ENCODE measurements at places on chromosomes 13 and 19.

DNA sequence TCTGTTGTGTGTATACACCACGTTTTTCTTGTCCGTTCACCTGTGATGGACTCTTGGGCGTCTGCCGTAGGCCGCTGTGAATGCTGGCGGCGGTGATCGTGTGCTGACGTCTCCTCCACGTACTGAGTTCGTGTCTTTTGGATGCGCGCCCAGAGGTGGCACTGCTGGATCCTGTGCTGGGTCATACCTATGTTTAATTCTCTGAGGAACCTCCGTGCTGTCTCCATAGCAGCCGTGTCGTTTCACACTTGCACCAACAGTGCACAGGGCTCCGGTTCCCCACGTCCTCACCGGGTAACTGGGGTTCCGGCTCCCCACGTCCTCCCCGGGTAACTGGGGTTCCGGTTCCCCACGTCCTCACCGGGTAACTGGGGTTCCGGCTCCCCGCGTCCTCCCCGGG is 56.2 kb downstream of the ATP11A start:
- no peak for DNase-seq

- DNase-seq = no peak
Measured at GRCh38 chr13:41500511-41500910, 43.2 kb downstream of the RGCC start.

DNA sequence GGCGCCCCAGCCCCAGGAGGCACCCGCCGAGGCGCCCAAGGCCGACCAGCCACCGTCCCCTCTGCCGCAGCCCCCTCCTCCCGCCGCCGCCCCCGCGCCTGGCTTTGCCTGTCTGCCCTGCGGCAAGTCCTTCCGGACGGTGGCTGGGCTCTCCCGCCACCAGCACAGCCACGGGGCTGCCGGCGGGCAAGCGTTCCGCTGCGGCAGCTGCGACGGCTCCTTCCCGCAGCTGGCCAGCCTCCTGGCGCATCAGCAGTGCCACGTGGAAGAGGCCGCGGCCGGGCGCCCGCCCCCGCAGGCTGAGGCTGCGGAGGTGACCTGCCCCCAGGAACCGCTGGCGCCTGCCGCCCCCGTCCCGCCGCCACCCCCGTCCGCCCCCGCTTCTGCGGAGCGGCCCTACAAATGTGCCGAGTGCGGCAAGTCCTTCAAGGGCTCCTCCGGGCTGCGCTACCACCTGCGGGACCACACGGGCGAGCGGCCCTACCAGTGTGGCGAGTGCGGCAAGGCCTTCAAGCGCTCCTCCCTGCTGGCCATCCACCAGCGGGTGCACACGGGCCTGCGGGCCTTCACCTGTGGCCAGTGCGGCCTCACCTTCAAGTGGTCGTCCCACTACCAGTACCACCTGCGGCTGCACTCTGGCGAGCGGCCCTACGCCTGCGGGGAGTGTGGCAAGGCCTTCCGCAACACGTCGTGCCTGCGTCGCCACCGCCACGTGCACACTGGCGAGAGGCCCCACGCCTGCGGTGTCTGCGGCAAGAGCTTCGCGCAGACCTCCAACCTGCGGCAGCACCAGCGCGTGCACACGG is 2.6 kb upstream of the NAT14 start:
- DNase-seq = no peak

- DNase-seq = peak; percentile 55
Measured at GRCh38 chr13:112182846-112183531, 116.0 kb downstream of the SOX1 start.

DNA sequence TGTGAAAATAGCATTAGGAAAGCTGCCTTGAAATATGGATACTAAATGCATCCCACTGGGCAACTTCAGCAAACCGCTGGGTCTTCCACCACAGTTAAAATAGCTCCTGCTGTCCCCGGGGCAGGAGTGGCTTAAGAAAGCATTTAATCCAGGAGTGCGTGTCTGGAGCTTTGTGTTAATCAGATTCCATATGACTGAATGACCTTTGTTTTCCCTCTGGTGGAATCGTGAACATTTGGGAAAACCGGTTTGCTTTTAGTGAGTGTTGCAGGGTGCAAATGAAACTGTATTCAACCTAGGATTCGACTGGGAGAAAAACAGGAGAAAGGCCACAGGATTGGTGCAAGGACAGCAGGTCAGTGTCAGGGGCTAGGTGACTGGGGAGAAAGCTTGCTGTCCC is 237.6 kb upstream of the MAB21L1 start:
- no peak for DNase-seq

DNA sequence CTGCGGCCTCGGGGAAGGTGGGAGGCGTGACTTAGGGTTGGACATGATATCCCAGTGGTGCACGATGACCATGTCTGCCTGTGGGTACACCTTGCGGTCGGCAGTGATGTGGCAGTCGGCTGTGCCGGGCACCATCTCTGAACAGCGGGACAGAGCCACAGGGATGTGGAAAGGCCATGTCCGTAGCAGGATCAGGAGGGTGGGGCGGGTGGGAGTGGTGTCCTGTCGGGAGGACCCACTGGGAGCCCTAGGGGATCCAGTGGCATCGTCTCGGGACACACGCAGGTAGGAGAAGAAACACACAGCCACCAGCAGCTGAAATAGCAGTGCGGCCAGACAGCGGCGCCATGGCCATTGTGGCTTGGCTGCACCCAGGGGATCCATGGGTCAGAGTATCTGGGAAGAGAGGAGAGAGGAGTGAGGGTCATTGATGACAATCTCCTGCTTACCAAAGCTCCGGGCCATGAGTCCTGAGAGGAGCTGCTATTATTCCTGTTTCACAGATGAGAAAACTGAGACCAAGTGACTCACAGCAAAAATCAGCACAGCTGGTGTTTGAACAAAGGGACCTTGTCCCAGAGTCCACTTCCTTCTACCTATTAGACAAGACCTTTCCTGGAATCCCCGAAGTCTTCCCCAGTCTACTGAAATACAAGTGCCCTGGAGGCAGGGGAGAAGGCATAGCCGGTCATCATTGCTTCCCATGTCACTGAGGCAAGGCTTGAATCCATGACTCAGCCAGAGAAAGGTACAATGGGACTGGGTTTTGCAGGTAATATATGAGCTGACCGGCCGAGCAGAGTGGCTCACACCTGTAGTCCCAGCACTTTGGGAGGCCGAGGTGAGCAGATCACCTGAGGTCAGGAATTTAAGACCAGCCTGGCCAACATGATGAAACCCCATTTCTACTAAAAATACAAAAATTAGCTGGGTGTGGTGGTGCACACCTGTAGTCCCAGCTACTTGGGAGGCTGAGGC is 5.2 kb upstream of the FUT6 start:
- no peak for DNase-seq

- DNase-seq = peak; percentile 60
Measured at GRCh38 chr13:48595431-48596429, 58.0 kb upstream of the CYSLTR2 start.

DNA sequence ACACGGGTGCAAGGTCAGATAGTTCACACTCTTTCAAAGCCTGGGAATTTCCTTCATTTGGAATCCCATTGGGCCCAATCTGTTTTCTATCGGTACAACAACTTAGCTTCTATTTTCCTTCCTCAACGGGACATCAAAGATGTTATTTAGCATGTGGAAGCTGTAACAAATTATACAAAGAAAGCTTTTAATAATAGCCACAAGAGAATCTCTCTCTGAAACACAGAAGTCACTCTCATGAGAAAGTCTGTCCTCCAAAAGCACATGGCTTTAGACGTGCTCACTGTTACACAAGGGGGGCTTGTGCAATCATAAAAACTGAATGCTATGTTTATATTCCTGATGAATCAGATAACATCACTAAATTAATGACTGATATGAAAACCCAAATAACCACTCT is 28.9 kb upstream of the CYSLTR2 start:
- DNase-seq = no peak

- no peak for DNase-seq
Measured at GRCh38 chr13:21929400-21929799, 258.5 kb downstream of the FGF9 start.

DNA sequence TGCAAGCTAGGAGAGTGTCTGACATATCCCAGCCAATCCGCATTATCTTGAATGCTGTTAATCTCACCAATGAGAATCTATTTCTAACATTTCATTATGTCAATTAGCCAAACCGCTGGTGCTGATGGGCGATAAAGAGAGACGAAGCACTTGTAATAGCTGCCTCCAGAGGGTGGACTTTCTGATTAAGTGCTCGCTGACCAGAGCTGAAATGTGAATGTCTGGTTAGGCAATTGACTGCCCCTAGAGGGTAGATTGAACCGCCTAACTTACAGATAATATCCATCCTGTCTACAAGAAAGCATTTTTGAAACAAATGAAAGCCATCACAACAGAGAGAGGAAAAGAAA is 552 bp upstream of the GRWD1 start:
- DNase-seq = no peak

- DNase-seq = no peak
Measured at GRCh38 chr13:21813110-21813509, 142.2 kb downstream of the FGF9 start.

DNA sequence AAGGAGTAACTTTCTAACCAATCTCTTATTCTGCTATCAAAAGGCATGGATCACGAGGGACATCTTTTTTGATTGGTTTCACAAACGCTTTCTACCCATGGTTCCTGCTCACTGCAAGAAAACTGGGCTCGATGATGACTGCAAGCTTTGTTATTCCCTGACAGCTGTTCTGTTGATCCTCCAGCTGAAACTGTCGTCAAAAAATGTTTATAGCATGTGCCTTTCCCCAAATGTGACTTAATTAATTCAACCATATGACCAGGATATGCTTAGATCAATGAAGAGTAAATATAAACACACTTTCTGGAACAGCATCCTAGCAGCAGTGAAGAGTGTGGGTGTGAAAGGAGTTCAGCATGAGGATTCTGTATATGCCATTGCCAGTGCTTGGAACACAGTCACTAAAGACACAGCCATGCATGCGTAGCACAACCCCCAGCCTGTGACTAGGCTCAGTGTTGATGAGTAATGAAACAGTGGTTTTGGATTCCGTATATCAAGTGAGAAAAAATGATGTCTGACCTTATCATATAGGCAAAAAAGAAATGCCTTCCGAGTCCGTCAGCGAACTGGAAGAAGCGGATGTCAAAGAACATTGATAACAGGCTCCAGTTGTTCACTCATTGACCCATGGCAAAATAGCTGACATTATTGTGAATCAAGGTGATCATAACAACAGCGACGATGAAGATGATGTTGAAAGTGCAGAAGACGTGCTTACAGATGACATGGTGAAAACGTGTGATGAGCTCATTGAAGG is 347.4 kb downstream of the FGF9 start:
- no peak for DNase-seq

- DNase-seq = no peak
Measured at GRCh38 chr13:38399535-38399934, 49.9 kb downstream of the UFM1 start.

DNA sequence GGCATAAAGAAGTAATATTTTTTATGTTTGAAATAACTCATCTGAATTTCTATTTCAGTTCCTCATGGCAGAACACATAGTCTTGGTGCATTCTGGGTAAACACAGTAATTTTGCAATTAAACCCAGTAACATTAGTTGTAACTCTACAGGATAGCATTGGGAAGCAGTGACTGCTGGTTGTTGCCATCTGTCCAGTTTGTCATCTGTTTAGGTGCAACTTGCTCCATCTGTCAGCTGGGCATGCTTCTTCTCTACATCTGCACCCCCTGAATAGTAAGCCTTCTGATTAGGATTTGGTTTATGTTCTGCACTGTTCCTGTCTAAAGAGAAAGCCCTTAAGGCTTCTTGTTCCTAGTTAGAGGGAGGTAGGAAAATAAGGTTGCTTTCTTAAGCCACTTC is 63.5 kb upstream of the CSNK1A1L start:
- DNase-seq = no peak

DNA sequence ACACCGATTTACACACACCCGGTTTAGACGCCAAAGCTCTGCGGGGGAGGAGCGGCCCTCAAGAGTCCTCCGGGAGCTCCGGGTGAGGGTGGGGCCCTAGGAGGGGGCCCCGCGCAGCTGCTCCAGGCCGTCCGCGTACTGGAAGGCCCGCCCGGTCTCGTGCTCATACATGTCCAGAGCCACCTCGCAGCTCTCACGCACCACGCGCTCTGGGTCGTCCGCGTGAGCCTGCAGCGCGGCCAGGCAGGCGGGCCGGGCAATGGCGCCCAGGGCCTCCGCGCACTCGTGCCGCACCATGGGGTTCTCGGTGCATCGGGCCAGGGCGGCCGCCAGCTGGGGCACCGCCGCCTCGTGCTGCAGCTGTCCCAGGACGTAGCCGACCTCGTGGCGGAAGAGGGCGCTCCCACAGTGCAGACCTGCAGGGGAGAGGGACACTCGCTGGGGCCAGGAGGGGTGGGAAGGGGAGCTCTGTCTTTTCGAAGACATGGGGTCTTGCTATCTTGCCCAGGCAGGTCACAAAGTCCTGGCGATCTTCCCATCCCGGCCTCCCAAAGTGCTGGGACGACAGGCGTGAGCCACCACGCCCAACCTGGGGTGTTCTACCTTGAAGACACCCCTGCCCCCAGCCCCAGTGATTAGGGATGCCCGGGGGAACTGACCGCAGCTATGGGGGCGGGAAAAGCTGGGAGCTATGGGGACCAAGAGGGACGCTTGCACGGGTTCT is 8.3 kb upstream of the SMIM44 start:
- DNase-seq = no peak

DNA sequence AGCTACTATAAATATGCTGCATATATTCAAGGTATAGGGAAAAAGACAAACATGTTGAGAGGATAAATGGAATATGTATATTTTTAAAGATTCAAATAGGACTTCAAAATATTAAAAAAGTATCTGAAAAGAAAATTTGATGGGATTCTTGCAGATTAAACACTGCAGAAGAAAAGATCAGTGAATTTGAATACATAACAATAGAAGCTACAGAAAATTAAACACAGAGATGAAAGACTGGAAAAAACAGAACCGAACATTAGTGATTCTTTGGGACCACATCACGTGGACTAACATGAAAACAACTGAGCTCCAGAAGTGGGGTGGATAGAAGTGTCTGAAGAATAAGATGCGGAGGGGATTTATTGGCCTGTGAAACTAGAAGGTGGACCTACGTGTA is 217.2 kb downstream of the RFC3 start:
- DNase-seq = no peak

GRCh38 chr13:108702171-108702570 is 72.8 kb downstream of the MYO16 start:
- no peak for DNase-seq

- no peak for DNase-seq
Measured at GRCh38 chr19:45056831-45057230, 18.0 kb downstream of the CLASRP start.

Measured in right lobe of liver (tissue), 6 donors.